Fibroblast of skin of left biceps (primary cell): ENCODE measurements at places on chromosomes 2 and 18.

- no peak for DNase-seq
Observed at GRCh38 chr2:226066391-226066790, 666.9 kb downstream of the NYAP2 start.

DNA sequence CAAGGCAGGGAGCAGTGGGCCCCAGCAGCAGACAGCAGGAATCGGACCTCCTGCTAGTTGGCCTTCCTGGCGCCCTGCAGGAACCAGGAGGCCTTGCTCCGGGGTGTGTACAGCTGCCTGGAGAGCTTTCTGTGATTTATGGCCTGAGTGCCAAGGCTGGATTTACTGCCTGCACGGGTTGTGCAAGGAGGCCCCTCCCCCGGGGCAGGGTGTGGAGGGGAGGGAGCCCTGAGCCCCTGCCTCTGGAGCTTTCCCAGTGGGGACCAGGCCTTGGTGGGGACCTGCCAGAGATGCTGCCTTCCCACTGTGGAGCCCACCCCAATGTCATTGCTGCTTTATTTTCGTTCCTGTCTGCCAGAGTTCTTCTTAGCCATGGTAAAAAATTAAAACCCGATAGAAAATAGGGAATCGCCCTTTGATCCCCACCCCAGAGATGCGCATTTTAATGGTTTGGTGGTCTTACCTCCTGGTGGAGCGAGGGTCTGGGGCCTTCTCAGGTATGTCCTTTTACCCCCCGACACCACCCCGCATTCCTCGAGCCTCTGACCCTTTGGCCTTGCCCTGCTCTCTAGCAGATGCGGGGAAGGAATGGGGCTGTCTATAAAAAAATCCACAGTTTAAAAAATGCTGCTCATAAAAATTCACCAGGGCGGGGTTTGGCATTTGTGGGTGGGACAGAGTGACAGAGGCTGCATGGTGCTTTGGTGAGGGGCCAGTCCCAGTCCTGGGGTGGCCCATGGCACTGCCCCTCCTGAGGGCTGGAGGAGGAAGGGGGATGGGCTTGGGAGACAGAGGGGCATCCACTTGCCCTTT lies 6.9 kb upstream of the RALB start:
- DNase-seq = no peak

- DNase-seq = no peak
Observed at GRCh38 chr2:126832757-126833156, 65.9 kb upstream of the TEX51 start.

DNA sequence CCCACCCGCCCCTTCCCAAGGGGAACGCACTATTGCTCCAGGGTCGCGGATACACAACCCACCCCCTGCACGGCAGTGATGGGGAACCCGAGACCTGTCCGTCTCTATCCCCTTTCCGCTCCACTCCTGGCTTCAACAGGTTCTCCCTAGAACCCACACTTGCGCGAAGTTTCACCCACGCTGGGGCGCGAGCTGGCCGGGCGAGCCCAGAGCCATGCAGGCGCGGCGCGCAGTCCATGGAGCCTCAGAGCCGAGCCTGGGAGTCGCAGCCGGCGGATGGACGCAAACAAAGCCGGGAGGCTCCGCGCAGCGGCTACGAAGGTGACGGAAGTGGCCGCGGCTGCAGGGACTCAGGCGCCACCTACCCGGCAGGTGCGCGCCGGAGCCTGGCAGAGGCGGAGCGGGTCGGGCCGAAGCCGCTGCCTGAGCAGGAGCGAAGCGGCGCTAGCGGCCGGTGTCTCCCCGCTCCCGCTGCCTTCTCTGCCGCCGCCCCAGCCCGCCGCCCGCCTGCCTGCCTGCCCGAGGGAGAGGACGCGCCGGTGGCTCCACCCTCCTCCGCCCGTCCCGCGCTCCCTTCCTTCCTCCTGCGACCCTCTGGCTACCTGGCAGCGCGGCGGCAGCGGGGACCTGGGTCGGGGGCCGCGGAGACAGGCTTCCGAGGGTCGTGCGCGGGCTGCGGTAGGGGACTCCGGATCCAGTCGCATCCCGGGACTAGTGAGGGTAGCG lies 14.0 kb downstream of the ALPG start:
- DNase-seq = no peak

DNA sequence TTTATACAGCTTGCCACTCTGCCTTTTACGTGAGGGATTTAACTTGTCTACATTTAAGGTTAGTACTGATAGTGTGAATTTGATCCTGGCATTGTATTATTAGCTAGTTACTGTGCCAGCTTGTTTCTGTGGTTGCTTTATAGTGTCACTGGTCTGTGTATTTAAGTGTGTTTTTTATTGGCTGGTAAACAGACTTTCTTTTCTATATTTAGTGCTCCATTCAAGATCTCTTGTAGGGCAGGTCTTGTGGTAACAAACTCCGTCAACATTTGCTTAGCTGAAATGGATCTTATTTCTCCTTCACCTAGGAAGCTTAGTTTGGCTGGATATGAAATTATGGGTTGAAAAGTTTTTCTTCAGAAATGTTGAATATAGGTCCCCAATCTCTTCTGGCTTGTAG lies 1971.0 kb upstream of the LRRTM1 start:
- DNase-seq = no peak

DNA sequence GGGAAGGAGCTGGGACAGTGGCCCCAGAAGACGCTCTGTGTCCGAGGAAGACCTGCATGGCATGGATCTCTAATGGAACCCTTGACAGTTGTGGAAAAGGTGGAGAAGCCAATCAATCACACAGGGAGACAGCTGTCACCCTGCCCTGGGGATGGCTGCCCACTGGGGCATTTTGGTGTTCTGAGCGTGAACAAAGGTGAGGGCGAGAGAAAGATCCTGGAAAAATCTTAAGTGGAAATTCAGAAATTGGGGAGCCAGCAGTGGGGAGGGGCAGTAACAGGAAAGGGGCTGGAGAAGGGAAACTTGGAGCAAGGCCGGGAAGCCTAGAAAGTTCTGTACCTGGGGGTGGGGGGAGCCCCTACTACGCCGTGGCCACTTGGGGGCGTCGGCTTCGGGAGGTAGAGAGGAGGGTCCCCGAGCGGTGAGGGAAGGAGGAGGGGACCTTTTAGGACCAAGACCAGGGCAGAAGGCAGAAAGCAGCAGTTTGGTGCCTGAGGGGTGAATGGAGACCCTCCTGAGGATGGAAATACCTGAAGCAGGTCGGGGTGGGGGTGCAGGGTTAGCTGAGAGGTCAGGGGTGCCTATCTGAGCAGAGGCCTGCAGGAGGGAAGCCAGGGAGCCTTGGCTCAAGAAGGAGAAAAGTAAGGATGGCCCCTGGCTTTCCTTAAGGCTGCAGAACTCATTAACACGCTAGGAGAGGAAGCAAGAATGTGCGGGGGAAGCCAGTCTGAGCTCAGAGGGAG lies 30.0 kb downstream of the NGEF start:
- no peak for DNase-seq

DNA sequence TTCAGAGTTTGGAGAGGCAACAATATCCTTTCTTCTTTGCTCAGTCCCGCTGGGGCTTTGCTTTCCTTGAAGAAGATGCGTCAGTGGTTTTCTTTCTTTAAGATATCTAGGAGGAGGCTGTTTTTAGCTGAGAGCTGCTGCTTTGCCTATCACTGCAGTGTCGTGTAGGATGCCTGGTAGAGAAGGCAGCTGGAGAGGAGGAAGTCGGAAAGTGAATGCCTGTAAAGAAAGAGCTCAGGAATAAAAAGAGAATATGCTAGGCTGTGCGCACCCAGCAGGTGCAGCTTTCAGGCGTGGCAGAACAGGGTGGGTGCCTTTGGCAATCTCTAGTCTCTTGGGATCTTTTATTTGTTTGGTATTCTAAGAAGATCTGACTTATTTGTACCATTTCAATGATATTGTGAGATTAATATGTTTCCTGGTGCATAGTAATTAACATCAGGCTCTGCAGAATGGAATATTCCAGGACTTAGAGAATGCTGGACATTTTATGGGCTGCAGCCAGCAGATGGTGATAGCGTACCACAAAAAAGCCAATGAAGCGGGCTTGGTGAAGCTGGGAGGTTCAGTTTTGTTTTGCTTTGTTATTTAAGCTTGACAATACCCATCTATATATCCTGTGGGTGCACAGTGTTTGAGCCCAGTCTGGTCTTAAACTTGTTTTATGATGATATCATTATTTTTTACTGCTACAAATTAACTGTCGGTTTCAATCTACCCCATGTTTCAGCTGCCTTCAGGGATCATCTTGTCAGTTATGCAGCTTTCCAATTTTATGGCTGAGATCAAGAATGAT lies 34.9 kb downstream of the CAVIN2 start:
- DNase-seq = peak; percentile 34

GRCh38 chr2:221197225-221197856 lies 374.8 kb downstream of the EPHA4 start:
- DNase-seq = no peak

GRCh38 chr2:64263315-64263714 lies 119.1 kb upstream of the PELI1 start:
- peak; percentile 77 for DNase-seq

DNA sequence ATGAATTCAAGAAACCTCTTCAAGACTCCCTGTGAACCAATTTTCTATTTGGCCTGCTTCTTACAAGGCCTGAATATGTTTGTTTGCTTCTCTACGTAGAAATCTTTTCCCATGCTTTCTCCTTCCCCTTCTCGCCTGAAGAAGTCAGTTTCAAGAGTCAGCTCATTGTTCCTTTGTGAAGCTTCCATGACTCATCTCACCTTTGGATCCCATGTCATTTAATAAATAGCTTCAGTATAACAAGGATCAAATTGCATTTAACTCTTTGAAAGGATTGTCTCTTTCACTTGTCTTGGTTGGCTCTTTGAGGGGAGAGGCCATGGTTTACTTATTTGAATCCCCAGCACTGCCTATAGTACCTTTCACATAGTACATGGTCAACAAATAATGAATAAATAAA lies 28.4 kb downstream of the CPS1 start:
- DNase-seq = no peak

DNA sequence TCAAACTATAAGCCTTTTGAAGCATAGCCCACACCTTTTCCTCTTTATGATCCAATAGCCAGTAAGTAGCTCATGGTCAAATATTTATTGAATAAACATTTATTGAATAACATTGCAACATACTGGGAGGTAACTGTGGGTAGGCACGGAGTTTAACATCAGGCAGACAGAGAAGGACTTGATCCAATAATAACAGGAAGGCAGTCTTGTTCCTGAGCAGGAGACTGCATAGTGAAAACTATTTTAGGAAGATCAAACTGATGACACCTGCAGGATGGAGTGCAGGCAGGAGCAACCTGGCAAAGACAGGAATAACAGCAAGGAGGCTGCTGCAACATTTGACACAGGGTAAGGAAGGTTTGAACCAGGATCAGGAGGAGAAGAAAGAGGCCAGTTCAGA lies 3.1 kb upstream of the DCTN1 start:
- DNase-seq = no peak

DNA sequence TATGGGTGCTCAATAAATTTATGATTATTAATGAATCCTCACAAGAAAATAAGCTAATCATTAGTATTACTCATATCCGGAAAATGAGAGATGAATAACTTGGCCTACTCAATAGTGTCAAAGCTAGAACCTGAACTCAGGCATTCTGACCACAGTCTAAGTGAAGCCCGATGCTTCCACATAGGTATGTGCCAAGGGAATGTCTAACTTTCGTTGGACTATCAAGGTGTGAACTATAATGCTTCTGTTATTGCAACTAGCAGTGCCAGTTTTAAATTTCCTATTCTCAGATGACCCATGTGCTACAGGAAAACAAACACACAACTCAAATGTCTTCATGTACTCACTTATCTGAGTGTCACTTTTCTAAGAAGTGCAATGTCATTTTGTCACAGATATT lies 1.8 kb downstream of the BARD1 start:
- DNase-seq = no peak

DNA sequence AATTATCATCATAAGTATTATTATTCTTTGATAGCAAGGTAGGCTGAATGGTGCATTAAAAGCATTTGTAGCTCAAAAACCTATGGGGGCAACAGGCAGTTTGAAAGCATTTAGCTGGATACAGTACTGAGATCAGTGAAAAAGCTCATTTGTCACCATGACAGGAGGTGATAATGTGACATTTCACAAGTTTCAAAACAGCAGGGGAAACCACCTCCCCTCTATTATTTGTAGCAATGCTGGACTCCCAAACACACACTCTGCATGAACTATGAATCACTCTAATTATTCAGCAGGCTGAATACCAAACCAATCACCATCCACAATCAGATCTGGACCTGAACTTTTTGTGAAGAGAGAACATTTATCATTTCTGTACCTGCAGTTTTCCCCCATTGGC lies 63.4 kb downstream of the MYO5B start:
- DNase-seq = no peak

GRCh38 chr2:149724091-149724490 lies 136.5 kb upstream of the MMADHC start:
- DNase-seq = no peak

DNA sequence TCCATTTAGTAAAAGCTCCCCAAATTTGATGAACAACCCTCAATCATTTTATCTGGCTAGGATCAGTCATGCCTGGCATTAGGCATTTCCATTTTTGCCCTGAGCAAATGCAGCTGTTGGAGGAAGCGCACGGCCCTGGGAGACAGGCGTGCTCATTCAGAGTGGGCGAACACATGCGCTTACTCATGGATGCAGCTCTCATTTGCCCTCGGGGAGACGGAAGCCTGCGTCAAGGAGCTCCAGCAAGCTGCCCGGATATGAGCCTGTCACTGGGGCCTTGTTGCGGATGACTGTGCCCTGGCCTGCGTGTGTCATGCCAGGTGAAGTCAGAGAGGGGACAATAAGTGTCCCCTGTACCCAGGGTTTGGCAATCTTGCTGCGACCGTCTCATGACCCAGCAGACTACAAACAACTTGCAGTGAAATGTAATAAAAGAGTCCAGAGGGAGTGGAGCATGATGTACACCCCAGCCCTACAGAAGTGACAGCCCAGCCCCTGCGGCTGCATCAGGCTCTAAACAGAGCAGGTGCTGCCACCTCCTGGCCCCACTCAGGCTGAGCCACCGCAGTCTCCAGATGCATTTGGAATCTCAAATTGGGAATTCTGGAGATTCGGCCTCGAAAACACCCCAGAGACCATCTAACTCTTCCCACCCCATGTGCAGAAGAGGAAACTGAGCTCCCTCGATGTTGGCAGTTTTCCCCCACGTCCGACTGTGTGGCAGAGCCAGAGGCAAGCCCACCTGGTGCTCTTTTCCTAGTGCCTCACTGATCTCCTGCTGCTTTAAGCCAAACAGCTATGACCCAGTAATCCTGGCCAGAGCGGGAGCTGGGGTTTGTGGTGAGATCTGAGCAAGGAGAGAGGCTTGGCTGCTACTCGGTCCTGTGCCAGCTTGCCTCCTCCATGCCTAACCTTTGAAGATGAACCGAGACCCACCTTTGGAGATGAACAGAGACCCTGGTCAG lies 105.0 kb upstream of the ALK start:
- no peak for DNase-seq

DNA sequence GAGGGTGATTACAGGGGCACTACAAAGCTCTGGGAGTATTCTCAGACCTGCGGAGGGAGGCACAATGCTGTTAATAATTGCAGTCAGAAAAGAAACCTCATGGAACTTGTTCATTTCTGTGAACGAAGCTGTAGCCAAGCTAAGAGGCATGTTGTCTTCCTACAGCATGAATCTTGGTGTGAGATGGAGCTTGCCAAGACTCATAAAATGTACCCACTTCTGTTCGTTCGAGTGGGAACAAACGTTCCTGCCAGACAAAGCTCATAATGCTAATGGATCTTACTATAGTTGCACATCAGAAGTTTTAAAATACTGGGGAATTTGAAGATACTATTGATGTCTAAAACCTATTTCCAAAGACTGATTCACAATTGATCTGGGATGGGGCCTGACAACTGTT lies 489.1 kb downstream of the ZEB2 start:
- DNase-seq = no peak
